ENCODE measurements at places on chromosomes 12 and 14. TPM values are rescaled to one million over a fixed set of nuclear protein-coding genes. Genes with fewer than 3 reads are reported as not detected.

GRCh38 chr12:111773801-111774551 lies 7.2 kb downstream of the ALDH2 start:
- H3K36me3 ChIP-seq, result no peaks in the 10 kb centered on the region
- H3K4me3 ChIP-seq, result peak overlapping the region; percentile 30
- H3K27ac ChIP-seq, result peak overlapping the region; percentile 98
- no peak for DNase-seq
- H3K4me1 ChIP-seq, result peaks cover 30% of the 10 kb centered on the region

DNA sequence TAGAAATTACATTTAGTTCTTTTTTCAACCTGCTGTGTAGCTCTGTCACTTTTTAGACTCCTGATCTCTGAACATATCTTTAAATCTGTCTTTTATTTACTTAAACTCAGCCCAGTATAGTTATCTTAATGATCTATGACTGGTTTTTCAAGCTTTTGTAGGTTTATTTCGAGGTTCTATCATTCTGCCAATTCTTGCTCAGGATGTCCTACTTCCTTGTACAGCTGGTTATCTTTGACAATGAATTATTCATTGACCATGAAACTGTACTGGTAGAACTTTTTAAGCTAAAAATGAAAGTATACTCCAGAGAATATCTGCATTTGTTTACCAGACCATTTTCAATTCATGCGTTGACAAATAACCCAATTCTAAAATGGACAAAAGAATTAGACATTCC lies 37.8 kb downstream of the TC2N start:
- no peak for DNase-seq
- H3K4me1 ChIP-seq, result peaks cover 20% of the 10 kb centered on the region
- H3K36me3 ChIP-seq, result peaks cover 3% of the 10 kb centered on the region
- no peak overlapping the region for H3K4me3 ChIP-seq

GRCh38 chr14:50667996-50668825 lies at the start of gene SAV1:
Gene SAV1 (minus strand): TSS chr14:50668306. CDS start chr14:50667967, 339 bp downstream.
- DNase-seq, result peak; percentile 54
- H3K36me3 ChIP-seq, result peaks cover 9% of the 10 kb centered on the region
- H3K27me3 ChIP-seq, result no peaks in the 10 kb centered on the region

GRCh38 chr14:51216602-51217001 lies 23.4 kb upstream of the TMX1 start:
- H3K4me1 ChIP-seq, result no peaks in the 10 kb centered on the region
- H3K36me3 ChIP-seq, result no peaks in the 10 kb centered on the region
- H3K4me3 ChIP-seq, result no peak overlapping the region
- no peak overlapping the region for H3K27ac ChIP-seq

RTL1 gene
- total RNA-seq, result 8.8 TPM

LRTM2 gene
- total RNA-seq, result not detected

ANG gene
- total RNA-seq, result 3.8 TPM
